ENCODE measurements at places on chromosomes 6 and 20.

GRCh38 chr6:9527679-9528286 is 887.1 kb downstream of the TFAP2A start:
- DNase-seq, result no peak

GRCh38 chr6:27280064-27280539 is 32.0 kb downstream of the POM121L2 start:
- no peak for DNase-seq

- no peak for DNase-seq
Measured at GRCh38 chr6:12024216-12024615, 12.1 kb downstream of the HIVEP1 start.

- DNase-seq, result no peak
Measured at GRCh38 chr6:118100717-118101116, 193.7 kb downstream of the SLC35F1 start.

GRCh38 chr6:5059036-5059896 is 25.9 kb upstream of the PPP1R3G start:
- DNase-seq, result no peak

- no peak for DNase-seq
Measured at GRCh38 chr6:21918041-21918440, 324.5 kb downstream of the SOX4 start.

- DNase-seq, result no peak
Measured at GRCh38 chr6:52020945-52021570, 66.4 kb downstream of the PKHD1 start.

- DNase-seq, result no peak
Measured at GRCh38 chr6:111406200-111406721, 76.8 kb downstream of the REV3L start.

DNA sequence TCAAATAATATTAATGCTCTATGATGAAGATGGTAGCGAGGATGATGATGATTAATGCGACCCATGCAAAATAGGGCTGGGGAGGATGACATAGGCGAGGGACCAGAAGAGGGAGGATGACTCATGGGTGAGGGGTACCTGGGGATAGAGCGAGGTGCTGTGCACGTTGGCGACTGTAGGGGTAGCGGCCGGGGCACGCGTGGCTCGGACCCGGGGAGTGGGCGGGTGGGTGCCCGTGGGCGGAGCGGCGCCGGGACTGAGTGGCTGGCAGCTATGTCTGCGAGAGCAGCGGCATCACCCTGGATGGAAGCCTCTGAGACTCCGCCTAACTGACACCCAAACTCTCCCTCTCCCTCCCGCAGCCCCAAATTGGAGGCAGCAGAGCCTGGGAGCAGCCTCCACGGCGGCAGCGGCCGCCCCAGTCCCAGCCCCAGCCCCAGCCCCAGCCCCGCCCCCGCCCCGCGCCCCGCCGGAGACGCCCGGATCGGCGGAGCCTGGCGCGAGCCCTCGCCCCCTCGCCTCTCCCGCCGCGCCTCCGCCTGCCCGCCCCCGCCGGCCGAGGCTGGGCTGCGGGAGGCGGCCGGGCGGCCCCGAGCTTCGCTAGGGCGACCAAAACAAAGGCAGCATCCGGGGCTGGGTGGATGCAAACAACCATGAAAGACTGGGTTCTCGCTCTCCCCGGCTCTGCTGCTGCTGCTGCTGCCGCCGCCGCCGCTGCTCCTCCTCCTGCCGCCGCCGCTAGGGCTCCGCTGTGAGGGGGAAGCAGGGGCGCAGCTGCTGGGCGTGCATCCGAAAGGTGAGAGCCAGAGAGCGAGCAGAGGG is at the start of gene RIMS1:
TSS of gene RIMS1 (plus strand) at position 367 of the 822 bp plus-strand sequence. CDS start 474 bp downstream, outside the sequence.
- no peak for DNase-seq

GRCh38 chr6:49739423-49739822 is 4.8 kb downstream of the CRISP3 start:
- DNase-seq, result no peak

- DNase-seq, result no peak
Measured at GRCh38 chr6:6701864-6702263, 113.3 kb downstream of the LY86 start.

DNA sequence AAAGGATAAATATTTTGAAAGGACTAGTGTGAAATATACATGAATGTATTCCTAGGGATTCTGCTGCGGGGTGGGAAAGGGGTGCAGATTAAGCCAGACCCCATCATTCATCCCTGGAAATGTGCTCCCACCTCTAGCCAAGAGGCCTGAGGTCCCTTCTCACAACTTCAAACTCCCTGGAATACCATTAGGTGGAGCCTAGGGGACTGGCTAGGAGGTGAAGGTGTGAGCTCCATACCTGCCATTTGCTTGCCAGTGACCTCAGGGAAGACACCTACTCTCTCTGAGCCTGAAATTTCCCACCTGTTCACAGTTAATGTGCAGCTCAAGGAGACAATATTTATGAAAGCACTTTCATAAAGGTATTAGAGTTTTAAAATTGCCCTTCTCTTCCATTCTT is 4.7 kb upstream of the CCN2 start:
- DNase-seq, result no peak

GRCh38 chr6:69795469-69796072 is 1.2 kb downstream of the LMBRD1 start:
- DNase-seq, result no peak

DNA sequence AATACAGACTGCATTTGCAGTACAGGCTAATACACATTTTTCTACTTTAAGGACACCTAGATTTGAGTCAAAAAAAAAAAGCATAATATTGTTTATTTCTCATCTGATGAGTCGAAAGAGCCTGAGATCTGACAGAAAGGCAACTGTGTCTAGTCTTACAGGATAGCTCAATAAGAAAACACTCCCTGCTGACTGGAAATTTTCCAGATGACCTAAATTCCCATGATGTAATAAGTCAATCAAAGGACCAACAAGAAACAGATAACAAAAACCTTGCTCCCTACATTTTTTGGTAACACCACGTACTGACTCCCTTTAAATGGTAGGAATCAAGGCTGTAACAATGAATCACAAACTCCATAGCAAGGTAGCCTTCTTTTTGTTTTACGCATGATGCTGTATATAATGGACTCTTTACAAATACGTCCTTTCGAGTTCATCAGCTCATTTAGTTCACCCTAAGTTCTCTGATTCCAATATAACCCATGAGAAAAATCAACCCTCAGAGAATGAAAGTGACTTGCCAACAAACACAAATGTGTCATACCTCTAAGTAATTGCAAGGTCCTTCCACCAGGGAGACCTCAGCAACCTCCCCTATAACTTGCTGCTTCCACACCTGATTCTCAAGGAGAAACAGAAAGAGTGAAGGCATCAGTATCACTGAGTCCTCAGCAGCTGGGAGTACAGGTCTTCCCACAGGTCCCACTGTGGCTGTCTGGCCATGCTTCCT is 12.1 kb downstream of the TBX18 start:
- no peak for DNase-seq

- DNase-seq, result no peak
Measured at GRCh38 chr6:30216096-30216495, 2.9 kb upstream of the TRIM26 start.

DNA sequence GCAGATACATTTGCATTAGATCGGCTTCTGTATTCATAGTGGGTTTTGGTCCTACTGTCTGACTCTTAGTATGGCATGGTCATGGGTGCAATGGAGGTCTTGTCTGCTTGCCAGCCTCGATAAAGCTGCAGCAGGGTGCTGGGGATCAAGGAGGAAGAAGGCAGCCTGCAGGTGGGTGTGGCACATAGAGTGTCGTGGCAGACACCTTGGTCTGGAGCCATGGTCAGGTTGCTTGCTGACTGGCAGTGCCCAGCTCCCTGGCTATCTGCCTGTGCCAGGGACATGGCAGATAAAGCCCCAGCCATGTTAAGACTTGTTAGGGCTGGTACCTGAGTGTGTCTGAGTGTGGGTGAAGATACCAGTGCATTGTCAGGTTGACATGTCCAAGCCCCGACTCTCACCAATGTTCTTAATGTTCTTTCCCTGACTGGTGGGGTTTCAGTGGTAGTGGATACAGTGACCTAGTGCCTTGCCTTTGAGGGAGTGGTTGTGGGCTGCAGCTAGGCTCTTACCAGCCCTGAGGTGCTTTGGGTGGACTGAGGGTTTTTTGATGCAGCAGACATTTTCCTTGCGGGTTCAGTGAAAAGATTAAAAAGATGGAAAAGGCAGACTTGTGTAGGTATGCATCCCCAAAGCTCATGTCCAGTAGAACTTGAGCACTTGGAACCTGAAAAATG is 1.8 kb downstream of the FAM83D start:
- no peak for DNase-seq

DNA sequence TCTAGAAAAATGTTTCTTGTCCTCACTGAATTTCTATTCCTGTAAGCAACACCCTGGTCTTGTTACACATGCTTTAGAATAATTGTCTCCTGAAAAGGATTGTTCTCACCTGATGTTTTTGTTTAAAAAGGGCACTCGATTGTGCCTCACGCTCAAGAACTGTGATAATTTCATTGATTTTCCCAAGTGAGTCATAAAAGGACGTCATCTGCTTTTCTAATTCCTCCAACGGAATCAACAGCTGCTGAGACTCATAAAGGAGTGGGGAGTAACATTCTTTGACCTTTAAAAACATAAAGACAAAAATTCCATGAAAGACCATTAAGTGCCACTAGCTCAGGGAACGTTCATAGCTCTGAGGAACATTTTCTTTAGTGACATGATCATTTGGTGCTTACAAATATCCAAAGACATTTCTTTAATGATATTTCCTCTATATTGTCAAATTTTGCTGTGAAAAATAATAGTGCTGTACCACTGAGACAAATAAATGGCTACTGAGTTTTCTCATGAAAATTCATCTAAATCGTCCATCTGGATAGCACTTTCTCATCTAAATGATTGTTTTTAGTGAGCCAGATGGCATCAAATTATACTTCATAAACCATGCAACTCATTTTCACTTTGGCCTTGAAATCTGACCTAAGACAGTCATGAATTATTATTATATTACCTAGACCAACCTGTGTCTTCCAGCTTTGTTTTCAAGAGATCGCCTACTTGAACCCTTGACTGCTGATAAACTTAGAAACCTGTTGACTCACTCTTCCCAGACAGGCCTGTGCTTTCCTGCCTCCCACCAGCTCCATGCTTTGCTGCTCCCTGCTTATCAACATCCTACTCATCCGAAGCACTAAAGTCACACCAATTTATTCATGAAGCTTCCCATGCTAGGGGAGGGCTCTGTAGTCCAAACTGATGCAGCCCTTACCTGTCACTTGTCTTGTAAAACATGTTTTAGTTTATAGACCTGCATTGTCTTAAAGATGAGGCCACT is 178.2 kb downstream of the SYNE1 start:
- DNase-seq, result no peak

GRCh38 chr20:52279706-52280105 is 88.1 kb upstream of the ZFP64 start:
- DNase-seq, result no peak

GRCh38 chr20:54014293-54014926 is 56.0 kb downstream of the BCAS1 start:
- no peak for DNase-seq

GRCh38 chr6:108118810-108119768 is 44.5 kb upstream of the OSTM1 start:
- DNase-seq, result no peak

DNA sequence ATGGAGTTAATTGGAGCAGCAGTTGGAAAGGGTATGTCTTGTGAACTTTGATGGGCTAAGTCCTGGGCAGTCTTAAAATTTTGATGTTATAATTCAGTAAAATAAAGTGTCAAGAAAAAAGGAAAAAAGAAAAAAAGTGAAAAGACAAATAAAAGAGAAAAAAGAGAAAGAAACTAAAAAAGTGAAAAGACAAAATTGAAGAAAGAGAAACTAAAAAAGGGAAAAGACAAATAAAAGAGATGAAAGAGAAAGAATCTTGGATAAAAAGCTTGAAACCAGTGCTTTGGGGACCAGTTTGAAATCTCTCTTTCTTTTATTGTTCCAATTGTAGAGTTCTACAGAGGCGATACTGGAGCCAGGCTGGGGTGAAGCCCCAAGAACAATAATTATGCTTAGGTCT is 12.0 kb upstream of the PGK2 start:
- no peak for DNase-seq

GRCh38 chr6:163231356-163232014 is 183.0 kb upstream of the QKI start:
- no peak for DNase-seq

- DNase-seq, result no peak
Measured at GRCh38 chr6:81307651-81308214, 444.7 kb downstream of the TENT5A start.

DNA sequence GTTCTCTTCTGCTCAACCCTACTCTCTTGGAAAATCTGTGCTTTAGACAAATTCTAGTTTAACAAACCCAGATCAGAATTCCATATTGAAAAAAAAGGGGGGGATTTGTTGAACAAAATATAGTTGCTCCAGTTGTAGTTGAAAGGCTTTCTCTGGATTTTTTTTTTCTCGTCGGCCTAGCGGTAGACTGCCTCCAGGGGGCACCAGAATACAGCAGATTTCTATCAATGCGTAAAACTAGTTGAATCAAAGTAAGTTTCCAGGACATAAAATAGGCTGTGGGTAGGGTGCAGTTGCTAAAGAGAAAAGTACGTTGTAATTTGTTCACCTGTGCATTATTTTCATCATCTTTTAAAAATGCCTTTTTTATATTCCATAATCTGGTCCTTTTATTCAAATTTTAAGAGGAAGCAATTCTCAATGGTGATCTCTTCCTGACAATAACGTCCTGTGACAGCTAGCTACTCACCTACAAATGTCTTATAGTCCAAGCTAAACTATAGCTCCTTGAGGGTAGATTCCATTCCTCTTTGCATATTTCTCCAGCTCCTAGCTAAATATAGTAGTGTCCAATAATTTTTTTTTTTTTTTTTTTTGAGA is 105.4 kb downstream of the PERP start:
- peak; percentile 46 for DNase-seq

DNA sequence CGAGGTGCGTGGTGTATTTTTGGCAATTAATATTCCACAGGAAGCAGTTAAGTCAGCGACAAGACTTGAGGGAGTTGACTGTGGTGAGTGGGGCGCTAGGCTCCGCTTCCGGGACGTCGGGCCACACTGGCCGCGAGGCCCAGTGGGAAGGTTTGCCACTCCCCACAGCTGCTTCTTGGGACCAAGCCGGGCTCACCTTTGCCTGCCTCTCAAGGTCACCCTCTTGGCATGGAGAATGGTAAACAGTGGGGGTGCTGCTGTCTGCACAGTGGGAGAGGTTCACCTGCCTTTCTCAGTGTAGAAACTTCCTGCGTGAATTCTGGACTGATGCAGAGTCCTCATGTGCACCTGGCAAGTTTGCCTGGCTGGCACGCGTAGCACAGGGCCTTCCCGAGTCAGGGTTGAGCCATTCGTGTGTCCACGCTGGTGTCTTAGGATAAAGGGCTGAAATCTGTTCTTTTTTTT is 6.4 kb downstream of the OSBPL2 start:
- no peak for DNase-seq

Data from central memory CD4-positive, alpha-beta T cell (primary cell).